Purkinje cell (primary cell): ENCODE measurements at places on chromosomes 11 and 22. TPM values are rescaled to one million over a fixed set of nuclear protein-coding genes. Genes with fewer than 3 reads are reported as not detected.

PLEKHB1 gene
- polyA plus RNA-seq, result 18.4 and 19.2 TPM in 2 replicates

HEPN1 gene
- 2.5 TPM in 1 of 2 replicates, not detected in the other for polyA plus RNA-seq

CCDC86 gene
- polyA plus RNA-seq, result 1.3 and 4.2 TPM in 2 replicates

RTN4R gene
- polyA plus RNA-seq, result 0.48 and 2.7 TPM in 2 replicates

RFPL3 gene
- polyA plus RNA-seq, result not detected in 2 replicates
